ENCODE measurements at places on chromosomes 2 and 18.

DNA sequence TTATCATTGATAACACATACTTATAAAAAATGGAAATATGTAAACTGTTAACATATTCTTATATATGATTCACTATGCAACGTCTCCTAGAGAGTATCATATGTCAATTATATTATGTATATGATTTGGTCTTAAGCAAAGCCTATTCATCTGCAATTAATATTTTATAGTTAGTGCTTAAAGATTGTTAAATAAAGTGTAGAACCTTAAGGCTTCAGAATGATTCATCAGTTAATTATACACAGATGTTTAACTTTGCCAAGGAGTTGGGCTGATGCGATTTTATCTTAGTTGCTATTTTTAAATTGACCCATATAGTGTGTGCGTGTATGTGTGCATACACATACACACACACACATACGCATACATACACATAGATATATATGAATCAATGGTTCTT, 323.1 kb downstream of the RBM43 start:
- no peak for DNase-seq

DNA sequence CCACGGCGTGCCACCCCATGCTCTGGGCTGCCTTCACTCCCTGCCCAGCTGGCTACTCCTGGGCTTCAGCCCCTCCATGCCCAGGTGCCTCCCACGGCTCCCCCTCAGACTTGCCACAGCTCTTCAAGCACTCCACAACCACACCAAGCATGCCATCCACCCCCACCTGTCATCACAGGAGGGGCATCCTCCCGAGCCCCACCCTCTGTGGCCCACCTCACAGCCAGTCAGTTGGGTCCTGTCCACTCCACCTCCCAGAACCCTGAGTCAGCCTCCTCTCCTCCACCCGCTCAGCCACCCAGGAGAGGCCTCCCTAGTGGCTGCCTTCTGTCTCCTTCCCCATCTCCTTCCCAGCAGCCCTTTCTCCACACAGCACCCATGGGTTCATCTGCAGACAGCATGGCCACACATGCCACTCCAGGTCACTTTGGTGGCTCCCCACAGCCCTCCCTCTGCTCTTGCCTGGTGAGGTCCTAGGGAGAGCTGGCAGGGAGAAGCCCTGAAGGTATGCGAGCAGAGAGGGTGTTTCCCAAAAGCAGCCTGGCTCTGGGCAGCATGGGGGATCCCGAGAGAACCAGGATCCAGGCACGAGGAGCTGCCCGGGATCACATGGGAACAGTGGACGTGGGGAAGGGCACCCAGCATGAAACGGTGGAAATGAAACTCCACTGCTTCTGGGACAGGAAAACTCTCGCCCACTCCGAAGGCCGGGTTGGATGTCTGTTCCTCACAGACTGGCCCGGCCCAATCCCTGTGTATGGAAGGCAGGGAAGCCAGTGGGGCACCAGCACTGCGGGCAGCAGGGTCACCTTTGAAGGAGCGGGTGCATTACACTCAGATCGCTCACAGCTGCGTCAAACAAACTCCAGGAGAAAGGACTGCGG, 2.7 kb downstream of the LIMS2 start:
- DNase-seq: no peak

GRCh38 chr18:79494936-79495335, 99.2 kb downstream of the NFATC1 start:
- no peak for DNase-seq

DNA sequence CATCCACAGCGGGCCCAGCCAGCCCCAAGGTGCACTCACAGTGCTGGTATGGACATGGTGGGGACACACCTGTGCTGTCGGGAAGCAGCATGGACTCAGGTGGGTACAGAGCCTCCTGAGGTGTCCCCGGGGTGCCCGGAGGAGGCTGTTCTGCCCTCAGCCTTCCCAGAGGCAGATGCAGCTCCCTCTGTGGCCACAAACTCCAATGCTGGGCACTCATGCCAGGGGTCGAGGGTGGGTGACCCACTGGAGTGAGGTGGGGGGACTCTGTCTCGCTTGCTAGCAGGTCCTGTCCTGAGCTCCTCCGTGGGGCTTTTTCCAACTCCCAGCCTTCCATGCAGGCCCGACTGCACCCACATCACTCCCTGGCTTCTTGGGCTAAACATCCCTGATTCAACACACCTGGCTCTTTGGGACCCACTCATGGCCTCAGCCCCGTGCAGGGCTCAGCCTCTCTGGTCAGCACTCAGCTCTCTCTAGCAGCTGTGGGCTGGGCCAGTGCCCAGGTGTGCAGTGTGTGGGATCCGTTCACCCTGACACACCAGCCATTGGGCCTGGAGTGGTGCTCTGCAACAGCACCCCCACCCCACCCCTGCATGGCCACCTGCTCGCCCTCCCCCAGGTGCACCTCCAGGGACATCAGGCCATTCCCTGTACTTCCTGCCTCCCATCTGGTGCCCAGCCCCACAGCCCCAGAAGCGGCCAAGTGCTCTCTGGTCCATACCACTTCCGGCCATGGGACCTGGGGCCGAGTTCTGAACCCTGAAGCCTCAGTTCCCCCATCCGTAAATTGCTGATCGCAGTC, 16.0 kb downstream of the RAMP1 start:
- no peak for DNase-seq

DNA sequence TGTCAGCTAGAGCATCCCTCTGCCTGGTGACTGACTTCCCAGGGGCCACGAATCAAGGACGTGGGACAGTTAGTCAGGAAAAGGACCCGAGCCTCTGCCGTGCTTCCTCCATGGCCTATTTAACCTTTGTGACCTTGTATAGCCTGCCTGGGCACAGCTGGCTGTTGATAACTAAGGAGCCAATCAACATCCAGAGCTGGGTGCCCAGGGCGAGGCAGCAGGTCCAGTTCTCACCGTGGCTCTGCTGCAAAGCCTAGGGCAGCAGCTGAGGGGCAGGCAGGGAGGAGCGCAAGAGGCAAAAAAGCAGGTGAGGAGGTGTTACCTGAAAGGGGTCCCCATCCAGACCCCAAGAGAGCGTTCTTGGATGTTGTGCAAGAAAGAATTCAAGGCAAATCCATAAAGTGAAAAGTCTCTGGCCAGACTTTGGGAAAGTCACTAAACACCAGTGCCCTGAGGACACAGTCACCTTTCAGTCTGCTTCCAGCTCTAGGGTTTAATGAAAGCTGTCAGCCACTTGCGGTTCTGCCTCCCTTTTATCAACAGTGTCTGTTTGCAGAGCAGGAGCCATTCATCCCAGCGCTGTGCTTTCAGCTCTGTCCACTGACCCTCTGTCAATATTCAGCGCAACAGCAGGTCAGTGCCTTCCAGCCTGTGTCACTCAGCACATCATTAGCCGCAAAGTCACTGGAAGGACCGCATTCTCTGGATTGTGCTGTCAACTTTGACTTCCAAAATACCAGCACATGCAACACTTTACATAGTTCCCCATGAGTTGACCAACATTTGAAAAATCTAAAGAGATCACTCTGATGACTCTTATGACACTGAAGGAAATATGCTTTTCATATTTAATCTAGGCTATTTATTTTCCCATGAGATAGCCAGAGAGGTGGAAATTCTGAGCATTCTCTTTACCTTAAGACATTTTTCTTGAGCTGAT, 38.6 kb upstream of the ASAP2 start:
- no peak for DNase-seq

DNA sequence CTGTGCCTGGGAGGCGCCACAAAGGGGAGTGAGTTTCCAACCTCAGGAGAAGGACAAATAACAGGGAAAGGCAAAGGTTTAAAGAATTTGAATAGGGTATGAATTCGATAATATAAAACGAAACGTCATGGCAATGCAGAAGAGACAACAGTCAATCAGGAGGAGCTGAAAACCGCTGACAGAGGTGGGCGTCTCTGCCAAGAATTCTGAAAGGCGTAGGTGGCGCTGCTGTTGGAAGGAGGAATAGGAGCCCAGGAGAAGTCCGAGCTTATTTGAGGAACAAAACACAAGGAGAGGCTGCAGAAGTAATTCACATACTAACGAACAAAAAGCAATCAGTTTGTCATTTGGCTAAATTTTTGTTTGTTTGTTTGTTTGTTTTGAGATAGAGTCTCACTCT, 485.8 kb upstream of the POU3F3 start:
- no peak for DNase-seq
